Activated T-helper 1 cell treated with anti-CD3 and anti-CD28 coated beads, Interleukin-2, amount 50 U/mL, for 16 hours (primary cell): ENCODE measurements at places on chromosomes 3 and 15.
A peak's percentile ranks its signal among the peaks of the same experiment; 100 is the strongest.

DNA sequence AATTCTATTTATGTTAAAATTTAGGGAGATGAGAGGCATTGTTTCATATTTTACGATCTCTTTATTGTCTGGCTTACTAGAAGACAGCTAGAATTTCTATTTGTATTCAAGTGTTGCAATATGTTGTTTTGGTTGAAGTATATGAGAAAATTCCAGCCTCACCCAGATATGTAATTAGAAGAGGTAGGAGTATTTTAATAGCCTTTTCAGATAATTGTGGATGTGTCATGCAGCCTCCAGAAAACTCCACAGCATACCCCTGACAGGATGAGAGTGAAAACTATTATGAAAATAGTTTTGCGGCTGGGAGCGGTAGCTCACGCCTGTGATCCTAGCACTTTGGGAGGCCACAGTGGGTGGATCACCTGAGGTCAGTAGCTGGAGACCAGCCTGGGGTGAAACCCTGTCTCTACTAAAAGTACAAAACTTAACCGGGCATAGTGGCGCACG lies 21.5 kb upstream of the USP3 start:
- DNase-seq, result no peak

GRCh38 chr3:47612178-47612577 lies 33.5 kb upstream of the CSPG5 start:
- DNase-seq, result no peak

GRCh38 chr15:48802867-48803266 lies 8.0 kb downstream of the CEP152 start:
- no peak for DNase-seq

DNA sequence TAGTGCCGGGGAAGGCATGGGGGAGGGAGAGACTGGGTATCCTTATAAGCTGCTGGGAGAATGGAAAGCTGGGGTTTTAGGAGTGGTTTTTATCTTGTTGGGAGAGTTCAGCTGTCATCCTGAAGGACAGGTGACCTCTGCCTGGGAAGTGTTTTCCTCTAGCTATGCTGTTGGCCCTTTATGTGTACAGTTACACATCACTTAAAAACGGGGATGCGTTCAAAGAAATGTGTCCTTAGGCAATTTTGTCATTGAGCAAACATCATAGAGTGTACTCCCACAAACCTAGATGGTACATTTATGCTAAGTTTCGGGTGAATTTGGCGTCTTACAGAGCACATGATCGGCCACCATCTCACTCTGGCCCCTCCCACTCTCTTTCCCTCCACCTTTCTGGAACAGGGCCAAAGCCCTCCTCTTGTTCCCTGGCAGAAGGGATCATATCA lies 164.3 kb upstream of the NUDT16 start:
- no peak for DNase-seq

- no peak for DNase-seq
Measured at GRCh38 chr3:177336873-177337450, 139.7 kb upstream of the TBL1XR1 start.

- no peak for DNase-seq
Measured at GRCh38 chr3:170047133-170047404, 9.3 kb downstream of the GPR160 start.

DNA sequence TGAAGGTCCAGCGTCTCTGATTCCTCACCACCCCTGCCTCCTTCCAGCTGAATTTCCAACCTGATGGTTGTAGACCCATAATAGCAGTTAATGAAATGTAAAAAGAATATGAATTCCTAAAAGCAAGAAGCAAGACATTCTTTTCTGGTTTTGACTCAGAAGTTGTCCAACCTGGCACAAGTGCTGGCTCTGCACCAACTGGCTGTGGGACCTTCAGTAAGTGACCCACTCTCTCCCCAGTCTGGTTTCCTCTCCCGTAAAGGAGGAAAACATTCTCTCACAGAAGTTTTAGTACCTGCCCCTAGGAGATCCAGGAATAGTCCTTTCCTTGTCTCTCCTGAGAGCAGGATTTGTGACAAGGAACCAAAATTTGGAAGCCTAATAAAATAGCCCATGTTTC lies 236.9 kb upstream of the TRIM42 start:
- no peak for DNase-seq

GRCh38 chr3:195815169-195815771 lies 3.5 kb upstream of the MUC4 start:
- no peak for DNase-seq

DNA sequence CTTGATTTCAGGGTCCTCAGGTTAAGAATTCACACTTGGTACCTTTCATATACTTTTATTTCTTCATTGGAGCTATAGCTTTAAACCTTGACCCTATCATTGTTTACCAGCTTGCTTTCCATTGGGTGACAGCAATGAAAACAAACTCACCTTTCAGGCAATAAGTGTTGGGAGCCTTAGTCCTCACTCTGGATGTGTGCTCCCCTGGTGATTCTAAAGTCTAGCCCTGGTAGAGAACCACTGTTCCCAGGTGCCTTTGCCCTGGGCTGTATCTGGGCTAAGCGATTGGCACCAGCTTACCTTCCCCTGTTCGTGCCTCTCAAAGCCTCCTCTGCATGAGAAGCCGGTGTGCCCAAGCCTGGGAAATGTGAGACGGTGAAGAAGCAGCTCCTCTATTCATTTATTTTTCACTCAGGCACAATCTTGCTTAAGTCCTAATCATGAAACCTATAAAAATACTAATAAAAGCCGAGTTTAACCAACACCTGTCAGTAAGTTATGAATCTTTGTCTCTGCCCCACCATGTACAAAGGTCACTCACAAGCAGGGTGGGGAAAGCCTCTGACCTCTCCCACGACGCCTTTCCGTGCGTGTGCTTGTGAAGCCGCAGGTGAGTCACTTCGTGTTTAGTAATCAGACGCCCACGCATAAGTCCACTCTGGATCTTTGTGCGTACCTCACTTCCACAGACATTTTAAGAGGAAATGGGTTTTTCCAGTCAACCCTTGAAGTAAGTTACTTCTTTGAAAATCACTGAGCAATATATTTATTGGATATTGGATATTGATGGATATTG lies 12.8 kb upstream of the ARRDC4 start:
- DNase-seq, result no peak

DNA sequence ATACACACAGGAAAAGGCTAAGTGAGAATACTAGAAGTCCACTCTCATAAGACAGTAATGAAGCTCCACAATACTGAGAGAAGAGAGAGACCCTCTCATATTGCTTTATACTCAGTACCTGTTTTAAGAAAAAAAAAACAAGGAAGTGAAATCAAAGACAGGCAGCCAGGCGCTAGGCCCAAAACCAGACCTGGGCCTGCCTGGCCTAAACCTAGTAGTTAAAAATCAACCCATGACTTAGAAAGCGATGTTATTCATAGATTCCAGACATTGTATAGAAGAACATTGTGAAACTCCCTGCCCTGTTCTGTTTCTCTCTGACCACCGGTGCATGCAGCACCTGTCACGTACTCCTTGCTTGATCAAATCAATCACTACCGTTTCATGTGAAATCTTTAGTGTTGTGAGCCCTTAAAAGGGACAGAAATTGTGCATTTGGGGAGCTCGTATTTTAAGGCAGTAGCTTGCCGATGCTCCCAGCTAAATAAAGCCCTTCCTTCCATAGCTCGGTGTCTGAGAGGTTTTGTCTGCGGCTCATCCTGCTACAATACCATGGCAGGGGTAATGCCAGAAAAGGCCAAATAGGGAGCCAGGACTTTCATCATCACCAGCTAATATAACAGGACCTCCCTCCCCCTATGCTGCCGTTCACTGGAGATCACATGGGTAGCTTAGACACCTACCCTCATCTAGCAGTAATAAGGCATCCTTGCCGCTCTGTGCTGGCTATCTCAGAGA lies 1294.1 kb downstream of the NSUN3 start:
- no peak for DNase-seq

- no peak for DNase-seq
Measured at GRCh38 chr3:16860234-16860633, 24.5 kb upstream of the PLCL2 start.

- no peak for DNase-seq
Measured at GRCh38 chr15:33559207-33559890, 248.6 kb downstream of the RYR3 start.

- no peak for DNase-seq
Measured at GRCh38 chr3:72487078-72487765, 361.0 kb downstream of the SHQ1 start.

GRCh38 chr3:48232734-48233133 lies 8.2 kb upstream of the ZNF589 start:
- DNase-seq, result peak; percentile 25

DNA sequence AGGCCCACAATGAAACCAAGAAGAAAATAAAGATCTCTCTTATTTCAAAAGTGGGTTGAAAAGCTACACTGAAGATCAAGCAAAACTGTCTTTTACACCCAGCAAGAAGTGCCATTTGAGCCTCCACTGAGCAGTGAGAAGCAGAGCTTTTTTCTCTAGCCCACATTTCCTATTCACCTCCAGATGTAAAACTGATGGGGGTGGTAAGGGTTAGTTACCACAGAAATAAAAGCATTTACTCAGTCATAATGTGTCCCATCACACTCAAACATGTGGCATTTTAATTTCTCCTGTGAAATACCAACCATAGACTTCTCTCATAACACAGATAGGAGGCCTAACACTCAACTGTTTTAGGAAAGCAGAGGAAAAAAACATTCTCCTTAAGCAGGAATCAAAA lies 21.0 kb downstream of the IFT57 start:
- DNase-seq, result no peak

DNA sequence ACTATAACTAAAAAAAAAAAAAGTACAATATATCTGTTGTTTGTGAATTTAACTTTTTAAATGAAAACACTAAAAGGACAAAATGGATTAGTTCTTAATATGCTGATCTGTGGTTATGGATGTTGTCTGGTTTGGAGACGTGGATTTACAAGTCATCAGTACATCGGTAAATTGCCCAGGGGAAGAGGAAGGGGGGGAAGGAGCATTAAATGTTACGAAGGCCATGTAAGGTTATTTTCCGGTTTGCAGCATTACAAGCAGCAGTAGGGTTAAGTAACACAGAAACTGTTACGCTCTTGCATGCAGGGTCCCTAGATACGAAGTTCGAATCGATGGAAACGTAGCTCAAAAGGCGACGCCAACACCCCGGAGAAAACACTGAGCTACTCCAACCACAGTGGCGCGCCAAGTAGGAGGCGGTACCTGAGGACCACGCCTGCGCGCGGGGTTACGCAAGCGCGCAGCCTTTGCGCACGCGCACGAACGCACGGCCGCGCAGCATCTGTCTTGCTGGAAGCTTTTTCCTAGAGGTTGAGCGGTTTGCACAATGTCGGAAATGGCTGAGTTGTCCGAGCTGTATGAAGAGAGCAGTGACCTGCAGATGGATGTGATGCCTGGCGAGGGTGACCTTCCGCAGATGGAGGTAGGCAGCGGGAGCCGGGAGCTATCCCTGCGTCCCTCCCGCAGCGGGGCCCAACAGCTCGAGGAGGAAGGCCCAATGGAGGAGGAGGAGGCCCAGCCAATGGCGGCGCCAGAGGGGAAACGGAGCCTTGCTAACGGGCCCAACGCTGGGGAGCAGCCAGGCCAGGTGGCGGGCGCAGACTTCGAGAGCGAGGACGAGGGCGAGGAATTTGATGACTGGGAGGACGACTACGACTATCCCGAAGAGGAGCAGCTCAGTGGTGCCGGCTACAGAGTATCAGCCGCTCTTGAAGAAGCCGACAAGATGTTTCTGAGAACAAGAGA lies at the start of gene EID1:
Gene EID1 (plus strand): TSS at position 505 of the 966 bp plus-strand sequence. CDS start 43 bp downstream, at position 548.
- peak; percentile 86 for DNase-seq

GRCh38 chr3:151265866-151266265 lies 12.5 kb downstream of the P2RY14 start:
- DNase-seq, result no peak

DNA sequence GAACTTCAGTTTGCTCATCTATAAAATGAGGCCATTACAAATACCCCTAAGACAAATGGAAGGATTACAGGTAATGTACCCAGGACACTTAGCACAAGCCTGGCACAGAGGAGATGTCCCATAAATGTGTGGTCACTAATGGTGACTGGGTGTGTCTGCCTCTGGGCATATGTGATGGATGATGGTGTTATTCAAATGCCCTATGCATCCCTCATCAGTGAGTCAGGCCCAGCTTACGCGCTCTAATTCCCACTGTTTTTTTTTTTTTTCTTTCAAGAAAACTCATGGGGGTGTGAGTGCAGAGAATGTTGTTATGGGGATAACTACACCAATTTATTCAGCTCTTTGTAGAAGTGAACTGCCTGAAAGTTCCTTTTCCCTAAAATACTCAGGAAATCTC lies 23.6 kb upstream of the KIF23 start:
- no peak for DNase-seq
